ENCODE measurements at places on chromosomes 5 and 9.

DNA sequence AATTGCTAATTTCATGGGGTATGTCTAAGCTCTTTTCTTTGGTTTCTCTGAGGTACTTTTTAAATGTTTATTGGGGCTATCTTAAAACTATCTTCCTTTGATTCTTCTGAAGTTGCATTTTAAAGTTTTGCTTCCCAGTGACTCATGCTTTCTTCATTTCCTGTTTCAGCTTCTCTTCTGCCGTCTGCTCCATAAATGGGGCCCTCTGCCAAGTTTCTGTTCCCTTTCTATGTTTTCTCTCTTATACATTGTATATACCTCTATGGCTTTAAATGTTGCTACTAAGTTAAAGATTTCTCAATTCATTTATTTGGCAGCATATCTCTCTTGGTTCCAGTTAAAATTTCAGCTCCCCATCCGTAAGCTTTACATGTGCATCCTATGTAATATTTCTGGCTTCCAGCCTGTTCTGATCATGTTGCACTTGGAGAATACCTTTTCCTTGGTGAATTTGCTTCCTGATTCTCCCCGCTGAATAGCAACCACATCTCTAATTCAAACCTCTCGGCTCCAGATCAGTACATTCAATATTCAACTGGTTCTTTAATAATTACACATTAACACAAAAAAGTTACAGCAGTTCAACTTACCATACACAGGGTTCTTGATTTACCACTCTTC is 125.3 kb downstream of the ST8SIA4 start:
- DNase-seq = no peak

DNA sequence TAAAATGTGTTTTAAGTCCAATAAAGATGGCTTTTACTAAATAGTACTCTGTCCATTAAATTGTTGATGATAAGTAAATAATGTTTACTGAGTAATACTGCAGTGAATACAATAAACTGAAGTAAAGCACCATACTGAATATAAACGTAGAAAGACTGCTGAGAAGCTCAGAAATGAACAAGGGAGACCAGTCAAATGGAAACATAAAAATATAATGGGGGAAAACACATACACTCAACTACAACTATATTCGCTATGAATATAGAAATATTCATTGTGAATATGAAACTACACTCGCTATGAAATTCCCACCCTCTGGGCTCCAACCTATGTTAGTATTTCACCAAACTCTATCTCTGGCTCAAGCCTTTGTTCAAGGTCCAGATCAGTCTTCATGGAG is 41.9 kb upstream of the UBQLN1 start:
- no peak for DNase-seq

DNA sequence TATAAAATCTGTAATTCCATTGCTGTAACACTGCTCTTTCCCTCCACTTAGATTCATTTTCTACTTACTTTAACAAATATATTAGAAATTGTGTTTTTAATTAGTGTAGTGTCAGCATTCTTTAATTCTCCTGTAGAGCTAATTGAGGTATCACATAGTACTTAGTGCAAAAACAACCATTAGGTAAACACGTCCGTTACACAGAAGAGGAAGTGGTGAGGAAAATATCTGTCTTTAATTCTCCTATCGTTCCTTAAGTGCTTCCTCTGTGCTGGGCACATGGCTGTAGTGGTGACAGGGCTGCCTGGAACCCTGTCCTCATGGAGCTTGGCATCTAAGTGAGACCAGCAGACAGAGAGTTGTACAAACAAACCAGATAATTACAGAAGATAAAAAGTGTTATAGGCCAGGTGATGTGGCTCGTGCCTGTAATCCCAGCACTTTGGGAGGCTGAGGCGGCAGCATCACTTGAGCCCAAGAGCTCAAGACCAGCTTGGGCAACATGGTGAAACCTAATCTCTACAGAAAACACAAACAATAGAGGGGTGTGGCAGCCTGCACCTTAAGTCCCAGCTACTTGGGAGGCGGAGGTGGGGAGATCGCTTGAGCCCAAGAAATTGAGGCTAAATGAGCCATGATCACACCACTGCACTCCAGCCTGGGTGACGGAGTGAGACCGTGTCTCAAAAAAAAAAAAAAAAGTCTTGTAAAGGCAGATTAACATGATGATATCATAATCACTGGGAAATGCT is 36.4 kb downstream of the PARP8 start:
- DNase-seq = no peak

GRCh38 chr5:156361436-156362109 is 34.6 kb downstream of the SGCD start:
- no peak for DNase-seq

DNA sequence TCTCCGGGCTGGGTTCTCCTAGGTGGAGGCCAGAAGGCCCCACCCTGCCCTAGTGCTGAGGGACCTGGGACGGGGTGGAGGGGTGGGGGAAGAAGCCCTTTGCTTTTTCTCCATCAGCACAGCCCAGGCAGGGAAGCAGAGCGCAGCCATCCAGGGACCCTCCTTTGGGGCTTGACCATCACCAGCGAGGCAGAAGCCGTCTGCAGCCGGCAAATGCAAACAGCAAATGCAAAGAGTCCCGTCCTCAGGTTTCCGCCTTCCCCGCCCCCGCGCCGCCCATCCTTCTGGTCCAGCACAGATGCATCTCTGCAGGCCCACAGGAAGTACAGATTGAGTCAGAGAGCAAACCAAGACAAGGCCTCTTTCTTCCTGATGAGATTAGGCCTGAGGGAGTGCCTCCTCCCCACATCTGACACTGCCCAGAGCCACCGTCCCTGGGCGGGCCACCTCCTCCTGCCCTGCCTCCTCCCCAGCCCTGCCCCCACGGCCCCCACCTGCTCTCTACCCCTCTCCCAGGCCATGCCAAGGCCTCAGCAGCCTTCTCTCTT is 23.4 kb downstream of the CORO2A start:
- DNase-seq = no peak

- DNase-seq = no peak
These were observed 83.5 kb downstream of the SLC1A1 start for GRCh38 chr9:4573634-4574389.

DNA sequence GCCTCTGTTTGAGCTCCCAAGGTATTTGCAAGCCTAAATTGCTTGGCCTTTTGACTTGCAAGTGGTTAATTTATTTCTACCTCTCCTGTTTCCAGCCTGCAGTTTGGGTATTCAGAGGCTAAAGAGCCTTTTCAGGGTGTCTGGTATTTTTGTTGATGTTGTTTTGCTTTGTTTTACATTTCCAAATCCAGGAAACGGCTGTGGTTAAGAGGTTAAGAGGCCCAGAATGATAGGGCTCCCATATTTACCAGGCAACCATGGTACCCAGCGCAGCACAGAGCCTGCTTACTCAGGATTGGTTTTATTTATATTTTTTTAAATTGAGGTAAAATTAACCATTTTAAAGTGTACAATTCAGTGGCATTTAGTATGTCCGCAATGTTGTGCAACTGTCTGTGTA is 92.1 kb downstream of the PDZD2 start:
- no peak for DNase-seq
